ENCODE measurements at places on chromosomes 12 and 14.

DNA sequence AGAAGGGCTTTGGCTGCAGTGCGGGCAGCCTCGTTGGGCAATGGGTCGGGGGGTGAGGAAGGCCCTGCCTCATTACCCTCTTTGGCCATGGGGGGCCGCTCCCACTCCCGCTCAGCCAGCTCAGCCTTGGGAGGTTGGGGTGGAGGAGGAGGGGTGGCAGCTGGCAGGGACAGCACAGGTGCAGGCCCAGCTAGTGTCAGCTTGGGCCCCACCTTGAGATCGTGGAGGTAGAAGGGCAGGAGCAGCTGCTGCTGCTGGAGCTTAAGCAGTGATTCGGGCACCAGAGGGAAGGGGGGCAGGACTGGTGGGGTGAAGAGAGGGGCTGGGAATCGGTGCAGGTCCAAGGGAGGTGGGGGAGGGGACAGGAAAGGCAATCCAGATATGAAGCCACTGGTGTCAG is 26.0 kb downstream of the ZFHX2 start:
- no peak for DNase-seq

GRCh38 chr12:106681210-106681609 is 93.3 kb upstream of the RIC8B start:
- no peak for DNase-seq

DNA sequence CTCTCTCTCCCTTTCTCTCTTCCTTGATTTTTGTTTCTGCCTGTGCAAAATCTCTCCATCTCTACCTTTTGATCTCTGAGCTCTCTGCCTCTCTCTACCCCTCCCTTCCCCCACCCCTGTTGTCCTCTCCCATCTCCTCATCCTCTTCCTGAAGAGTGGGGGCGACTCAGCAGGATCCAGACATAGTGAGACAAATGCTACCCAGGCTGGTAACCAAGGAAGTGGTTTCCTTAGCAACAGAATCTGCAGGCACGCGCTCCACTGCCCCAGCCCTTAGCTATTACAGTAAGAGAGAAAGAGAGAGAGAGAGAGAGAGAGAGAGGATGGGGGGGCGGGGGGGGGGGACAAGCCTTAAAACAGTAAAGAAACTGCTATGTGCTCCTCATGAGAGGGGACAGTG is 85.6 kb downstream of the CMKLR1 start:
- DNase-seq, result no peak

GRCh38 chr12:88684610-88685009 is 104.3 kb upstream of the KITLG start:
- no peak for DNase-seq
